Right ventricle myocardium superior (tissue), 1 donor: ENCODE measurements at places on chromosomes 11 and 22. TPM values are rescaled to one million over a fixed set of nuclear protein-coding genes. Genes with fewer than 3 reads are reported as not detected.

DNA sequence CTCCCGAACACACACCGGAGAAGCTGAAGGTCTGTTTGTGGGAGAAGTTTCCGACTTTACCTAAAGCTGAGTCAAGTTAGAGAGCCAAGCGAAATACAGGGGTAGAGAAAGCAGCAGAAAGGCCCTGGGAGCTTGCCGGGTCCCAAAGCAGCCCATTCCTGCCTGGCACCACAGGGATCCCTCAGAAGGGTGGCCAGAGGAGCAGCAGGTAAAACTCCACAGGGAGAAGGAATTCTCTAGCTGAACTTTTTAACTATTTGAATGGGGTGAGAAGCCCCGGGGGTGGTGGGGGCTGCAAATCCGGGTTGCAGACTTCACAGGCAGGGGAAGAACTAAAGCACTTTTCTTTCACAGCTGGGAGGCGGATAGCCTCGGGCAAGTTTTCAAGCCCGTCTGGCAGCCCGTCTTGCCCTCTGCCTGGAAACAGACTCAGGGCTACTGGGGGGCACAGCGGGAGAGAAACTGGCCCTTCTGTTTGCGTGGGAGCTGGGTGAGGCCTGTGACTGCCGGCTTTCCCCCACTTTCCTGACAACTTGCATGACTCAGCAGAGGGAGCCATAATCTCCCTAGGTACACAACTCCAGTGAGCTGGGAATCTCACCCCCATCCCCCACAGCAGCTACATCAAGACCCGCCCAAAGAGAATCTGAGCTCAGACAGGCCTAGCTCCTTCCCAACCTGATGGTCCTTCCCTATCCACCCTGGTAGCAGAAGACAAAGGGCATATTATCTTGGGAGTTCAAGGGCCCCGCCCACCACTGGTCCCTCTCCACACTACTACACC, 311.0 kb downstream of the SBF2 start:
- DNase-seq: no peak

The VSIG10L2 gene
- 0.08 TPM for total RNA-seq

The F2 gene
- 0.11 TPM for total RNA-seq

GRCh38 chr11:72293910-72294615, 50.1 kb upstream of the PHOX2A start:
- DNase-seq: no peak

GRCh38 chr11:34313099-34313517, 44.7 kb downstream of the ABTB2 start:
- DNase-seq: no peak

- peak; percentile 29 for DNase-seq
Observed at GRCh38 chr22:44309647-44310046, 3.1 kb downstream of the SHISAL1 start.

The RCOR2 gene
- total RNA-seq: 9.9 TPM

DNA sequence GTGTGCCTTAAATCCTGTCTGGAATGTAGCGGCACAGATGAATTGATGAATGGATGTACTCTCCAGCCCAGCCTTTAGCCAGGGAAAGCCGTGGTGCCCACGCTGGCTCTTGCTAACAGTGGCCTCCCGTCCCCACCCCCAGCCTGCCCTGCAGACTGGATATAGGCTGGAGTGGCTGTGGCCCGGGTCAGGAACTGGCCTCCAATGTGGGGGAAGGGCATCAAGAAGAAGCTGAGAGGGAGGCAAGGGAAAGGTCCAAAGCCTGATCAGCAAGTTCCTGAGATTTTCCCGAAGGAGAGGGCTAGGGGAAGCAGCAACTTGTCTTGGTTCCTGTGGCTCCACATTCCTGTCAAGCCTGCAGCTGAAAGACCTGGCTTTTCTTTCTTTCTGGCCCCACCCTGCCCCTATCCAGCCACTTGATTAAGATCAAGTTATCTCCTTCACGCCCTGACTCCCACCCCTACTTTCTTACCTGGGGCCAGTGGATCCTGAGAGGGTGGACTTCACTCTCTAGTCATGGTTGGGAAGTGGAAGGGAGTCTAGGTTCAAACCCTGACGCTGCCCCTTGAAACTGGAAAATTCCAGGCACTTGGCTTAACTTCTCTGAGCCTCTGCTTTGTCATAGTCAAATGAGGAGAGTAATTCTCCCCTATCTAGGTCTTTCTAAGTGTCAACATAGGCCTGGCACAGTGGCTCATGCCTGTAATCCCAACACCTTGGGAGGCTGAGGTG, 11.0 kb upstream of the MICALL1 start:
- DNase-seq: no peak

The TRIM6 gene
- 0.91 TPM for total RNA-seq

DNA sequence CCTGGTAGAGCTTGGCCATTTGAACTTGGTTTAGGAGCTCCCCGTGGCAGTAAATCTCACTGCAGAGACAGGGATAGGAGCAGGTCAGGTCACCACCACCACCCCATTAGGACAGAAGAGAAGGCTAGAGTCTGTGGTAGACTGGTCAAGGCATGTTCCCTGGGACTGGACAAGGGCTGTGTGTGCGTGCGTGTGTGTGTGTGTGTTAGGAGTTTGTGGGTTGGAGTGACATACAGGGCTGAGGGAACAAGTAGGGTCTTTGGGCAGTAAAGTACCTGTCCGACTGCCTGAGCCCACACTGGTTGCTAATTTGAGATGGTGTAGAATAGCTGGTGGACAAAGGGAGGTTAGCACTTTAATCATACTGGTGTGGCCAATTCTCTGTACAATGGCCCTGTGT, 16.1 kb downstream of the TREH start:
- DNase-seq: no peak

DNA sequence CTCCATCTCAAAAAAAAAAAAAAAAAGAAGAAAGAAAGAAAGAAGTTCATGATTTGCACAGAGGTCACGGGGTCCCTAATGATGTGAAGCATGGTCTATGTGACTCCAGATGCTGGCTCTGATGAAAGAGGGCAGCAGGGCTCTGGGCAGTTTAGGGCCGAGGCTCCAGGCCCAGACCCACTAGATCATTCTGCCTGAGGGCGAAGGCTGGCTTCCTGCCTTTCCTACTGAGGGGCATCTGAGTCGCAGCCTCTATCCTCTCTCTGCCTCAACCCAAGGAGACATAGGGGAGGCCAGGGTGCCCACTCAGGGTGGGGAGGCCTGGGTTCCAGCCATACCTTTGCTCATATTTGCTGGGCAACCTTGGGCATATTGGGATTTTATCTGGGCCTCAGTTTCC, 4.8 kb downstream of the SLC35E4 start:
- no peak for DNase-seq

DNA sequence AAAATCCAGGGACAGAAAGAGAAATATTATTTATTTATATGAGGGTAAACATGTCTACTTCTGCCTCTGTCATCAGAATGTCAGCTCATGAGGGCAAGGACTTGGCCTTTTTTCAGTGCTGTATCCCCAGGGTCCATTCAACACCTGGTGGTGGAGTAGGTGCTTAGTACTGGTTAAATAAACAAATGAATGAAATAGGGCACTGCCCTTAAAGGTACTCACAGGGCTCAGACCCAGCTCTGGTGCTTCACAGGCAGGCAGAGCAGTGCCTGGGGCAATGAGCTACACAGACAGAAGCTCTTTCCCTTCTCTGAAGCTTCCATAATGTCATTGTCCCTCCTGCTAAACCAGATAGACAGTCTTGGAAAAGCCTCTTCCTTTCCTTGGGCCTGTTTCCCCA, 30.9 kb downstream of the P4HA3 start:
- no peak for DNase-seq

- DNase-seq: no peak
Observed at GRCh38 chr11:38219636-38220035, 1621.6 kb upstream of the RAG2 start.

GRCh38 chr22:24282401-24282800, 11.8 kb downstream of the SPECC1L start:
- no peak for DNase-seq

DNA sequence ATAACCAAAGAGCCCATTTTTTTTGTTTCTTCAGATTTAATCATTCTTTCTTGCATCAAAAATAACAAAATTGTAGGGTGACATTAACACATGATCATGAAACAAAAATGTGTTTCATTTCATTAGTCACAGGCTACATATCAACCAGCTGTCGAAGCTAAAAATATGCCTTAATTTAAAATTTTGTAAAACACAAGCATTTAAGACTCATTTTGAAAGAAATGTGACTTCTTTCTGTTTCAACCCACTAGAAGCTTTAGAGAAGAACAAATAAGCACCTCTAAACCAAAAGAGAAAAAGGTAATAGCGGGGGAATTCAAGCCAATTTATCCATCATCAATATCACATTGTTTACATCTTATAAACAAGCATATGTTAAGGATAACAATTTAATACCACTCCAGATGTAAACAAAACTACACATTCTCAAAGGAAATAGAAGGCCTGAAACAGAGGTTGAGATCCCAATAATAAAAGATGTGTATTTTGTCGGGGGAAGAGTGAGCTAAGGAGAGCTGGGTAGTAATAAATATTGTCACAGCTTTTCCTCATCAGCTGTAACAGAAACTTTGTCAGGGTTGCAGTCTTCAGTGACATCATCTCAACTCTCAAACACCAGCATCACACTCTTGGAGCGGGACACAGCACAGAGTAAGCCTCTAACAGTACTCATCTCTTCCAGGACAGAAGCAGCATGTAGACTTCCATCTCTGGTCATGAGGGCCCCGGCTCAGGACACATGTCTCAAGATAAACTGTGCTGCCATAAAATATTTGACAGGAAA, 42.0 kb downstream of the ALG9 start:
- DNase-seq: no peak

The OR52R1 gene
- total RNA-seq: not detected

- no peak for DNase-seq
Observed at GRCh38 chr11:70005107-70005818, 72.9 kb upstream of the ANO1 start.

DNA sequence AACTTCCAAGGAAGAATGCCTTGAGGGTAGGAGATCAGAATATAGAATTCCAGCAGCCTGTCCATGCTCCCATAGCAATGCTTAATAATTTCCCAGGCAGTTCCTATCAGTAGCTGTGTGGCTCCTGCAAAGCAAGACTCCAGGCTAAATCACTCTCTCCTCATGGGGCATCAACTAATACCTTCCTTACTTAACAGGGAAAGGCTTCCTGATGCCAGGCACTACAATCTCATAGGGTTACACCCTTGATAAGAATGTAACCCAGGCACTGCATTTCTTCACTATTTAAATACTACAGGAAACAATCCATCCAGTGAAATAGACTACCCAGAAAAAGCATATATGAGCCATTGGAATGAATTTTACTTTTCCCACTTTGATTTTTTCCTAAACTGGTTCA, 615.0 kb upstream of the ARHGAP42 start:
- no peak for DNase-seq

DNA sequence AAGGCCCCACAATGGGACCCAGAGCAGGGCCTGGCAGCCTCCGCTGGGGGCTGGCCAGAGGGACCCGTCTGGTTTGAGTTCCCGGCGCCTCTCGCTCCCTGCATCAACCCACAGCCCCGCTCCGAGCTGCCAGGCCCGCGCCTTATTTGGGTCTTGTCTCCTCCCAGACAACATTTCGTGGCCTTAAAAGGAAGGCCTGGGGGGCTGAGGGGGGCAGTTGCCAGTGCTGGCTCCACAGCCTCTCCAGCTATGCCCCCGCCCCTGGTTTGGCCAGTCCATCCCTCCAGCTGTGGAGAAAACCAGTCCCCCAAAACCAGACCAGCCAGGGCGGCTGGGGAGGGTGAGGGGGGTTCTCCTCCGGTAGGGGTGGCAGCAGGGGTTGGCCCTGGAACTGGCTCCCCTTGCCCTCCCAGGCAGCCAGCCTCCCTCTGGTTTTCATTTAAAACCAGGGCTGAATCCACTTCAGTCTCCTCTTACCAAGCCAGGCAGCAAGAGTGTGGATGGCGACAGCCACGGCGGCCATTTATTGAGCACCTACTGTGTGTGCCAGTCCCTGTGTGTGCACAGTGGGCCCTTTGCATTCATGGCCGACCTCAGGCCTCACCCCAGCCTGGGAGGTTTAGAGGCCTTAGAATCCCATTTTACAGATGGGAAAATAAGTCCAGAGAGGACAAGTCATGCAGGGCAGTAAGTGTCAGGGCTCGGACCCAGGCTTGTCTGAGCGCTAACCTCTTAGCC, 18.6 kb downstream of the EMID1 start:
- DNase-seq: no peak

DNA sequence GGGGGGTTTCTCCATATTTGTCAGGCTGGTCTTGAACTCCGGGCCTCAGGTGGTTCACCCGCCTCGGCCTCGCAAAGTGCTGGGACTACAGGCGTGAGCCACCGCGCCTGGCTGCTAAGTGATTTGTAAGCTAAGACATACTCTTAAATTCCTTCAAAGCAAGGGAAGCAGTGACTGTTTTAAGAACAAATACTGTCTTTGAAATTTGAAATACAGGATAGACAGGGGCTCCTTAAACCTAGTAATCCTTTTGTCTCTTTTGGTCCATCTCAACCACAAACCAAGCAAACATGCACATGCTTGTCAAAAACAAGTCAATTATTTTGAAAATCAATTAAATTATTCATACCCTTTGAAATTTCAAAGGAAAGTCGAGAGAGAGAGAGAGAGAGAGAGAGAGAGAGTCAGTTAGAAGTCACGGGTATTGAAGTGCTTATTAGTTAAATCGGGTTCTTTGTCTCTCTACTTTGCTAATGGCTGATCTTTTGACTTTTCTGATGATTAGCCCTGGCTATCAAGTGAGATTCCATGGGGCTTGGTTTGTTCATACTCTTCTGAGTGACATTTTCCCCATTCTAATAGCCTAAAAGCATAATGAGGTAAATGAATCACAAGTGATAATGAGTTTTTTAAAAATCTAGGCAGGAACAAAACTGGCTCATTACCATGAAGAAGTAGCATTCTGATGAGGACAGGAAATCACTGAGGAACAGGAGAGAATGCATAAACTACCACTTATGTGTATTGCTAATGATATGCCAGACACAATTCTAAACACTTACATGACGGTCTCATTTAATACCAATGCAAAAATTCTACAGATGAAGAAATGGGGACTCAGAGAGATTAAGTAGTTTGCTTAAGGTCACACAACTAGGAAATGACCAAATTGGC, 48.0 kb downstream of the MCHR1 start:
- no peak for DNase-seq

DNA sequence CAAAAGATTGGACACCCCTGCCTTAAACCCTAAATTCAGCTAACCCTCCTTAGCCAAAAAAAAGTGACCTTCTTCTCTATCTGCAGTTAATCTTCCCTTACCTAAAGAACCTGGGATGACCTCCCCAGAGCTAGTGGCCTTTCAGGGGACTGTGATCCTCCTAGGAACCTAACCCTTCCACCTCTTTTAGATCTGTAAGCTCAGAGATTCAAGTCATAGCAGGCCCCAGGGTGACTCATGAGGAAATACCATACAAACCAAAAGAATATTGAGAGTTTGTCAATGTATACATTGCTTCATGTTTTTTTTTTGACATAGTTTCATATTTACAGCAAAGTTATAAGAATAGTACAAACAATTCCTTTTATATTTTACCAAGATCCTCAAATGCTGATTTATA, 38.3 kb upstream of the CXCR5 start:
- DNase-seq: no peak

GRCh38 chr22:26981541-26981940, 324.2 kb downstream of the MIAT start:
- DNase-seq: no peak

DNA sequence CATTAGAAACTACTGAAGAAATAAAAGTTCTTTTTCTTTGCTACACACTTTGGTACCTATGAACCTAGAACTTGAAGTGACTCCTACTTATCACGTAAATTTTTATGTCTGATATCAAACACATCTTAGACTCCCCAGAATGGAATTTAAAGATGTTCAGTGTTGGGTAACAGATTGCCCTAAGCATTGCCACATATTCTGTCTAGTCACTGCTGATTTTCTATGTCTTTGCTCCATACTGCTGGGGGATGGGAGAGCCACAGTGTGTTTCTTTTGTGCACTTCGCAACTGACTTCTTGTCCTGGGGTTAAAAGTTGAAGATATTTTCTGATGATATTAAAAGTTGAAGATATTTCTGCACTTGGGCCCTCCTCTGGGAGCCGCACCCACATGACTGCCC, 19.4 kb upstream of the MYO18B start:
- DNase-seq: no peak

The KRTAP5-11 gene
- total RNA-seq: not detected
